Activated CD8-positive, alpha-beta memory T cell treated with anti-CD3 and anti-CD28 coated beads, Interleukin-2, amount 50 U/mL, for 48 hours (primary cell): ENCODE measurements at places on chromosomes 6 and 20.

DNA sequence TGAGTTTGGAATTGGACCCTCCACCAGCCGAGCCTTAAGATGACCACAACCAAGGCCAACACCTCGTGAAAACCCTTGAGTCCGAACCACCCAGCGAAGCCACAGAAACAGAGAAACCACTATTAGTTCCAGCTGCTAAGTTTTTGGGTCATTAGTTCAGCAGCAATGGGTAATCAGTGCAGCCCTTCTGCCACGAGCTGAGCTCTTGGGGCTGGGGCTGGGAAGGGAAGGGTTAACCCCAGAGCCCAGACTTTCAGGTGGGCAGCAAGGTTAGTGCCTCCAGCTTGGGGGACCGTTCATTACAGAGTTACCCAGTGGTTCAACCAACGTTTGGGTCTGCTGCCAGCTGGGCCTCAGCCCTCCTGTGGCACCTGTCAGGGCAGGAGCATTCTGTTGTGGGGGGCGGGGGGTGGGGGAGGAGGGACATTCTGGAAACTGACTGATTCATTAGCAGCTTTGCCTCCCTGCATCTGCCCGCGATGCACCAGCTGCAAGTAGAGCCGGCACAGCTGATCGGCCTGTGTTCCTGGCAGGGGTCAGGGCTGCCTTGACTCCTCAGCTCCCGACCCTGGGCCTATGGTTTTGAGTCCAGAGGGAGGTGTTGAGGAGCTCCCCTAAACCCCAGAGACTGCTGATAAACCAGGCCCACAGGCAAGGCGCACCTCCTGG lies 52.7 kb downstream of the TGM2 start:
- DNase-seq = no peak

DNA sequence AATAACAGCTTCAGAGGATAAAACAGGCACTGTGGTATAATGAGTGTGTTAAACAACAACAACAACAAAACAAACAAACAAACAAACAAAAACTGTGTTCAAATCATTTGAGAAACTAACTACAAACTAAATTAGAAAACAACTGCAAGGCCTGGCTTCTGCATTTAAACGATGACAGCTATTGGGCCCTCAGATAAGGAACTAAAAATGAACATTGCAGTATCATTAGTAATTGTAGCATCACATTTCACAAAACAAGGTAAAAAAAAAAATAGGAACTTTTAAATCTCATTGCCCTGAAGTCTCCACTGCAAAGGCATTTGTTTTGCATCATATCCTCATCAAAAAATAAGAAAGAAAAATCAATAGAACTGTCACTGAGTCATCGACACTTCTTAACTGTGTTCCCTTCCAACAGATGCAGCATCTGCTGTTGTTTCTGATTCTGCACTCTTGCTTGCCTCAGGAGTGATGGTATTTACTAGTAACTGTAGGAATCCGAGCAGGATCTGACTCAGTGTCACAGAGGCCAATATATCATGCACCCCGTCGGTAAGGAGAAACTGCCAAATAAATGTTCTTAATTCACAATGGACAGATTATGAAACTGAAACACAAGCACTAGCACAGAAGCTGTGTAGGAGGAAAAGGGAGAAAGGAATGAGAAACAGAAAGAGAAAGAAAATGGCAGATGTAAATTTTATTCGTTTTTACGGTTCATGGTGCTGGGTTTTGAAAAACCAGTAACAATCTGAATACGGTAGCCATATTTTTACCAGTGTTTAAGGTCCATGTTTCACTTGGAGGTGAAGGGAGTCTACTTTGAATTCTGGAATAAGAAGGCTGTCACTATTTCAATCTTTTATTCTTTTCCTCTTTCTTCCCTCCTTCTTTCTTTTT lies 365.7 kb upstream of the EPHA7 start:
- no peak for DNase-seq

- DNase-seq = no peak
Observed at GRCh38 chr6:56541030-56541600, 101.6 kb downstream of the DST start.

- no peak for DNase-seq
Observed at GRCh38 chr6:4901386-4902061, 102.3 kb downstream of the RPP40 start.

DNA sequence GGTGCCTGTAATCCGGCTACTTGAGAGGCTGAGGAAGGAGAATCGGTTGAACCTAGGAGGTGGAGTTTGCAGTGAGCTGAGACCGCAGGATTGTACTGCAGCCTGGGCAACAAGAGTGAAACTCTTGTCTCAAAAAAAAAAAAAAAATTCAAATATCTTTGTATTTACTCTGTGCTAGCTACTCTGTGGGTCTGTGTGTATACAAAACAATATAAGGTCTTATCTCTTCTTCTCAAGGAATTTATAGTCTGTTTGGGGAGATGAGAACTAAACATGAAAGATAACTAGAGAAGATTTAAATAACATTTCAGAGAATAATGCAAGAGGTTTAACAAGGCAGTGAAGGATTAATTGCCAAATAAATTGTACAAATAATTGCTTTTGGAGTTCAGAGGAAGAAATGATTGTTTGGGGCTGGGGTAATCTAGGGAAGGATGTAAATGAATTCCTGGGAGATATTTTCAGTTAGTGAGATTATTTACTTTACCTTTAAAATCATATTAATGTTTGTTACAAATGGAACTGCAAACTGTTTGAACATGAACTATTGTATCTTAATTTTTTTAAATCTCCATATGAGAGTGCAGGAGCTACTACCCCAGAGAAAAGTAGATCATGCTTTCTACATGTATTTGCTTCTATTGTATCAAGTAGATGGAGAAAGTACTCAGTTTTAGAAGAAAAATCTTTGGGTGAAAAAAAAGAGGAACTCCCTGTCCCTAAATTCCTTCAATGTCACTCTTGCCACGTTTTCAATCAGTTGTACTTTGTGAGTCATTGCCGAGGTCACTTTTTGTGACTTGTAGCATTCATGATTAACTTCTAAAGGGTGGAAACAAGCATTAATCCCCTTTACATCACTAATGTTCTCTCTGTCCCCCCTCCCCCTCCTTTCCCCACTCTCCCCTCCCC lies 39.0 kb downstream of the NCOA3 start:
- DNase-seq = no peak

DNA sequence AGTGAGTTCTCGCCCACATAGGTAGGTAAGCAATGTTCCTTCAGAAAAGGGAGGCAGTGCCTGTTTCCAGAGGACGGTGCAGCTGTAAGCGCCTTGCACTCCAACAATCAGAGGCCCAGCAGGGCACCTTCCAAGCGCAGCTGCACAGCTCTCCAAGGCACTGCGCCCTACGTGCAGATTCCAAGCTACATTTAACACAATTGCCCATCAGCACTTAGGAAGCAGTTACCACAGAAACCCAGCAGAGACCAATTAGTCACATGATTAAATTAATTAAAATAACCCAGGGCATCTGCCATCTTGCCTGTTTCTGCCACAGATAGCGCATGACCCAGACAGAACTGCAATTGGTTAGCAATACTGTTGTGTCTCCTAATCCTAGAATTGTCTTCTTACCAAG lies 65.5 kb downstream of the SOBP start:
- DNase-seq = no peak

DNA sequence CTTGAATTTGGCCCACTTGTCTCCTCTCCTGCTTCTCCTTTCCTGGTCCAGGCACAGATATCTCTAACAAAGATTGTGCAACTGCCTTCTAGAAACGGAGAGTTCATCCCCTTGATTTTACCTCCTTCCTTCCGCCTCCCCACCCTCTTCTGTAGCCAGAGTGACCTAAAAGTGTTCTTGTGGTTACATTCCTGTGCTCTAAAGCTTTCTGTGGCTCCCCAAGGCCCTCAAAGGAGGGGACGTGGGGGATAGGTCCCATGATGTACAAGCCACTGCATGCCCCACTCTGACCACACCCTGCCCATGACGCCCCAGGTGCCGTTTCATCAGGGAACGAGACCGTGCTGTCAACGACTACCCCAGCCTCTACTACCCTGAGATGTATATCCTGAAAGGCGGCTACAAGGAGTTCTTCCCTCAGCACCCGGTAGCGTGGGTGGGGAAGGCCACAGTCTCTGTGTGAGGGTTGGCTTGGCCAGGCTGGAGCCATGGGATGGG lies 8.2 kb downstream of the CDC25B start:
- DNase-seq = no peak

DNA sequence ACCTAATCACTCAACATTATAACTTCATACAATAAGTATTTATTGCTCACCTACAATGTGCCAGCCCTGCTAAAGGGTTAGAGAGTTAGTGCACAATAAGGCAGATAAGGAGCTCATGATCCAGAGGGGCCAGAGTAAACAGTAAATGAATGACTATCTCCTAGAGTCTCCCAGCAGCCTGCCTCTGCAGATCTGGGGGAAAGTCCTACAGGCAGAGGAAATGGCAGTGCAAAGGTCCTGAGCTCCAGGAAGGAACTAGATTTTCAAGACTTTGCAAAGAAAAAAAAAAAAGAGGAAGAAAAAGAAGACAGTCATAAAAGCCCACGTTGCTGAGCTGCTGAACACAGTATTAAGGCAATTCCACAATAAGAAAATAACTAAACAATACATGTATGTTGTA lies 160.1 kb downstream of the SIM1 start:
- no peak for DNase-seq

- no peak for DNase-seq
Observed at GRCh38 chr20:63737945-63738686, 1.5 kb upstream of the SLC2A4RG start.

DNA sequence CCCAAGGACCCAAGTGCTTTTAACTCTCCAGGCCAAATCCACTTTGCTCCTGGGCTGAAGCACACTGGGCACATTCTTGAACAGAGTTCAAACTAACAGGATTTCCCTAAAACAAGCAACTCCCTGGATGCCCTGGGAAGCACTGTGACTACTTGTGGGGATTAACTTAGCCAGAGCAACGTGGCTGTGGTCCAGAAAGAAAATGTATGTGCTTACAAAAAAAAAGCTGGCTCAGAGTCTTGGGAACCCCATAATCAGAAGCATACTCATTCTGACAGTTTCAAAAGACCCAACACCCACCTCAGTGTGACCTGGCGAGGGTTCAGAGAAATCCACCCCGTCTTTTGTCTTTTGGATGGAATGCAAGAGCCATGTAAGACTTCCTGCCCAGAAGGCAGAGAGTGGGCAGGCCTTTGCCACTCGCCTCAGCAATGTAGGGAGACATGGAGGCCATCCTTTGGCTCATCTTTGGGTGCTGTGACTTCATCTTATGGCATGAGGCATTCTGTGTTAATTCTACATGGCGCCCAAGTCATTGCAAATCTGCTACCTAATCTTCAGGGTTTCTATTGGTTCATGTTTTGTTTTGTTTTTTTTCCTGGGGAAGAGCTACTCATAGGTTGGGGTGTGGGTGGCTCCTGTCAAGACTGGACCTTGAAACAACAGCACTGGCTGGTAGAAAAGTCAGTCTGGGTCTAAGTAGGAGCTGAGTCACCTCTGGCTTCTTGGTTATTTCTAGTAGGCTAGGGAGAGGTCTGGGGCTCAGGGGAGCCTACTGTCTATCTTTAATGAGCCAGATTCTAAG lies 248.6 kb upstream of the SUPT3H start:
- DNase-seq = peak; percentile 68

DNA sequence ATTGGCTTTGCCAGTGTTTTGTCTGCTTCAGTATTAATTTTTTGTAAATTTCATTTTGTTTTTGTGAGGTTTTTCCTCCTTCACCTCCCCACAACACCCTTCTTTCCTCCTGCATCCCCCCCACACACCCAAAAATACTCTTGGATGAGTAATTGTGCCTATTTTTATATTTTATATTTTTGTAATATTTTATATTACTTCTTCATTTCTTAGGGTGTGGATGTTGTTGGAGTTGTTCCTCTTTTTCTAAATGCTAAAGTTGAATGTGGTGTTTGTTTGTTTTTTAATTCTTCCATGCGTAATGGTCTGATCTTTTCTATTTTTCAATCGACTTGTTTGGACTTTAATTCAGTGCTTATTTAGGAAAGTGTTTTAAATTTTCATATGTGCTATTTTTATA lies 420.5 kb upstream of the SOX4 start:
- DNase-seq = no peak

- DNase-seq = no peak
Observed at GRCh38 chr20:3909952-3910366, 20.8 kb downstream of the PANK2 start.

- no peak for DNase-seq
Observed at GRCh38 chr20:53904261-53904660, 166.1 kb downstream of the BCAS1 start.

- DNase-seq = peak; percentile 7
Observed at GRCh38 chr20:43631598-43631997, 35.3 kb upstream of the MYBL2 start.

- DNase-seq = no peak
Observed at GRCh38 chr6:5869676-5870075, 137.0 kb downstream of the NRN1 start.

- no peak for DNase-seq
Observed at GRCh38 chr6:109238396-109238795, 143.1 kb downstream of the CEP57L1 start.

GRCh38 chr20:16898433-16898832 lies 150.3 kb downstream of the OTOR start:
- no peak for DNase-seq

DNA sequence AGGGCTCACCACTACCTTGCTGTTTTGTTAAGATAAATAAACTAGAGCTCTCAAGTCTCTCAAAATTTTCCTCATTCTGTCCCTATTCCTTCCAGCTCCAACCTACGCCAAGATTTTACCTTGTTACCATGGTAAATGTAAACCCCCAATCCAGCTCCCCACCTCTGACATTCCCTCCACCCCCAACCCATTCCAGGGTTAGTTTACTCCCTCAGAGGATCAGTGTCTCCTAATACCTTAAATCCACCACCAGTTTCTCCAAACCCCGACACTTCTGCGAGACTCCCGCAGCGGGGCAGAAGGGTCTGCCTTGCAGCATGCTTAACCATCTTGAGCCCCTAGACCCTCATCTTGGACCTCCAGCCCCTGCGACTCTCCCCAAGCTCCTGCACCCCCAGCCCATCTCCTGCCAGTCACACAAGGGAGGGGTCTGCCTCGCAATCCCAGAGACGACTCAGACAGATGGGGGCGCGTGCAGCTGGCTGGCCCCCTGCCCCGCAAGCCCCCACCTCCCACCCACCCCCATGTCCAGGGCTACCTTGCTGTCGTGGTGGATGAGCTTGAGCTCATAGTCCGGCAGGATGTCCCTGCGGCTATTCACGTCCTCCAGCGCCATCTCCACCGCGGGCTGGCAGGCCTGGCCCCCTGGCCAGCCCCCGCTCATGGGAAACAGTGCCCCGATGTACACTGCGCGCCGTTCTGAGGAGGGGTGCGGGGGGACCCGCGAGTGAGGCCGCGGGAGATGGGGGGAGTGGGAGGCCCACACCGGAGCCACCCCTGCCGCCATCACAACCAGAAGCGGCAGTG lies 5.8 kb downstream of the GABBR1 start:
- DNase-seq = no peak

- no peak for DNase-seq
Observed at GRCh38 chr6:167848783-167849182, 22.1 kb downstream of the AFDN start.

DNA sequence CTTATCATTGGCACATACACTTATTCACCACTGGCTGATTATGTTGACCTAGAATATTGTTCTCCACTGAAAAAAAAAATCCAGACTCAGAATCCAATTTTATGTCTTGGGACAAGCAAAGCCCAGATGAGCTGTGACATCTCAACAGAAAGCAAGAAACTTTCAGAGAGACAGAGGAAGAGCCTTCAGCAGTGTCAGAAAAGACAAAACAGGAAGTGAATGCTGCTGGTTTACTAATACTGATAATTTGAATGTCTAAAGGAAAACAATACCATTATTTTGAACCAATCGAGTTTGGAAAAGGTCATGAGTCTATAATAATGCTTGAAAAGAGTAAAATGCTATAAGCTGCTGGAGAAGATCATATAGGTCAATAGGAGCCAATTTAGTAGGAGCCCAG lies 179.8 kb upstream of the RIMS1 start:
- DNase-seq = no peak

- DNase-seq = no peak
Observed at GRCh38 chr20:62702895-62703852, 5.5 kb upstream of the NTSR1 start.
